NCI-H1417 (cell line): ENCODE measurements at places on chromosomes 12 and 14.

GRCh38 chr14:60968099-60968498 is 12.8 kb downstream of the TRMT5 start:
- DNase-seq, result no peak

DNA sequence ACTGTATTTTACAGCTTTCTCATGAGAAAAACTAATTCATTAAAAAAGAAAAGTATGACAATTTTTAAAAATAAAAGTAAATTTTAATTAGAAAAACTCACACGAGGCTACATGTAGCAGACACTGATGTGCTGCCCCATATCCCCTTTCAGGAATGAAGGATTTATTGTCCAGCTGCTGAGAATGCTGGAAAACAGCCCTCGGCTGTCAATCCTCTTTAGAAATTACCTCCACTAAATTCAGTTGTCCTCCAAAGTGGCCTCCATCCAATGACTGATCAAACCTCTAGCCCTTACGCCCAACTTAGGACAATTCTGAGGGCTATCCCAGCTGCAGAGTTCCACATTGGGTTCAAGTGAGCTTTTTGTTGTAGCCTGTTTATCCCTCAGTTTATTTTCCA is 29.8 kb upstream of the AP4S1 start:
- no peak for DNase-seq

GRCh38 chr14:66085665-66086064 is 400.5 kb upstream of the CCDC196 start:
- no peak for DNase-seq

GRCh38 chr12:72209086-72209485 is 63.1 kb upstream of the TRHDE start:
- DNase-seq, result no peak

- no peak for DNase-seq
Observed at GRCh38 chr12:120402217-120402616, 33.3 kb upstream of the MSI1 start.

- no peak for DNase-seq
Observed at GRCh38 chr14:62093736-62094135, 331.5 kb downstream of the SNAPC1 start.

- no peak for DNase-seq
Observed at GRCh38 chr12:130796985-130797686, 41.9 kb downstream of the STX2 start.

DNA sequence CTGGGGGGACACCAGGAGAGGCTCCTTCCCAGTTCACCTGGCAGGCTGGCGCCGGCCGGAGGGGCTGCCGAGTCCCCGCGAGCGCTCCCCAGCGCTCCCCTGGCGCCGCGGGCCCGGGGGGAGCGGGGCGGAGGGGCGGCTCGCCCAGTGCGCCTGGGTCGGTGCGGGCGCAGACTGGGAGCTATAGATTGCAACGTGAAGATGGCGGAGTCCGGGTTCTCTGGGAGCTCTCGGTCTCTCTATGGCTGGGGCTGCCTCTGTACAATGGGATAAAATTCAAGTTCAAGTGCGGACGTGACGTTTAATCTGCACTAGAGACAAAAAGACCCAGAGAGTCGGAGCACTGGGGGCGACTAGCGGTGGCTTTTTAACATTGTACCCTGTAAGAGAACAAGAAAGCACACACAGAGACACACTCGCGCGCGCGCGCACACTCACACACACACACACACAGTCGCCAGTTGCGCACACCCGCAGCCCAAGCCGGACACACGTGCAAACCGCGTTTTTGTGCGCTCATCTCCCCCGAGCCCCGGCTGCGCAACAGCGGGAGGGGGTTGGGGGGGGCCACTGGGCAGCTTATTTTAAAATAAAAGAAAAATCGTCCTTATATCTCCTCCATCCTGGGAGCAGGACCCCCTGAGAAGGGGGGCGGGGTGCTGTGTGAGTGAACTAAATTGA is at the start of gene BCL11B:
TSS of gene BCL11B (minus strand) at position 247 of the 681 bp plus-strand sequence. CDS start 979 bp downstream, outside the sequence.
- peak; percentile 96 for DNase-seq

DNA sequence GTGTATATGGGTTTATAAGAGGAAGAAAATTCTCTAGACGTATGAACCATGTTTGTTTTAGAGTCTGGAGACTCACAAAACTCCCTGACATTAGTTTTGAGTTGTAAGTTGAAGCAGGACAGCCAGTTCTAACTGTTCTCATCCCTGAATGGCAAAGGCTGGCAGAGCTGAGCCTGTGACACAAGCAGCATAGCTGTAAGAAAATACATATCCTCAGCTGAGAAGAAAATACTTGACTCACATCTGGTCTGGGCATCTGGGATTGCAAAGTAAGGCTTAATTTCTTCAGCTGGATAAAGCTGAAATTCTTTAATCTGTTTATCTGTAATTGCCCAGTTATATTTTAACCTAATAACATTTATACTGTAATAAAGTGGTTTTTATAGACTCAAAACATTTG is 156.3 kb downstream of the PELI2 start:
- no peak for DNase-seq

DNA sequence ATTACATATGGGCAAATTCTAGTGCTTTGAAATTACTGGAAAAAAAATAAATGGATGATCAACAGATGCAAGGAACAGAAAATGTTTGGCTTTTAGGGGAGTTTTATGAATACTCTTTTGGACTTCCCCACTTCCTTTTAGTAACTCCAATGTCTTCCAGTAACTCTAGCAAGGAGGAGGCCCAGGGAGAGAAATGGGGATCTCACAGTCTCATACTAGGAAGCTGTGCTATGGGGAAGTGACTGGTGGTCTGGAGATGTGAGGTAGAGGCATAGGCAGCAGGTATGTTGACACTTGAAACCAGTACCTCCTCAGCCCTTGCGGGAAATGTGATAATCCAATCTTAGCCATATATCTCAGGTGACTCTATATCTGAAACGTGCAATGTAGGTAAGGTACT is 68.1 kb downstream of the CRADD start:
- no peak for DNase-seq

- no peak for DNase-seq
Observed at GRCh38 chr12:118033323-118033722, 16.8 kb downstream of the RFC5 start.

DNA sequence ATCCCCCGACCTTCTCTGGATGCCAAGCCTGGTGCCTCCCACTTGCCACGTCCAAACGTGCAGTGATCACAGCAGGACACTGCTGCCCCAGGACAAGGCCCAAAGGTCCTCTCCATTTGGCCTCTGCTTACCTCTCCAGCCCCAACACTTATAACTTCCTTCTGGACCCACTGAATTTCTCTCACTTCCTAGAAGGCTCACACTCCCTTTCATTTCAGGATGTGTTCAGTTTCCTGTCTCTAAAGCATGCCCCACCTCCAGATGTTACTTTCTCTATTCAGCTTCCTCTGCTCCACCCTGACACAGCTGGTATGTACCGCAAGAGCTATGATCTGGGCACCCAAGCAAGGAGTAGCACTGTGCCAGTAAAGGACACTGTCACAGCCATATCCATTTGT is 33.0 kb downstream of the CDKL1 start:
- no peak for DNase-seq

DNA sequence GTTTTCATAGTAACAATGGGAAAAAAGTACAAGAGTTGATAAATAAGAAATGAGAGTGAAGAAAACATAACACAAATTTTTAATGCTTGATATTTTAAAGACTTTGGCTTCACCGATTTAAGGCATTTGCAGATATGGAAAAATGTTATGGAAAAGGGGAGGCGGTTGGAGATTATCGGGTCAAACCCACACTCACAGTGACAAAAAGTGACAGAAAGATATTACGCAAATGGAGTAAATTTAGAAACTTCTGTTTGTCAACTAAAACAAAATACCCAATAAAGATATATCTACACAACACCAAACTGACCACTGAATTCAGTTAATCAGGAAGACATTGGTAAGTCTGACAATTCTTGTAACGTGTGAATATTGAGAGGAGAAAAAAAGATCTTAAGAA is 2.5 kb downstream of the PPP1R12A start:
- DNase-seq, result no peak

GRCh38 chr12:131363393-131363792 is 347.5 kb upstream of the SFSWAP start:
- no peak for DNase-seq

GRCh38 chr14:34715127-34715863 is 902 bp upstream of the CFL2 start:
- DNase-seq, result no peak

DNA sequence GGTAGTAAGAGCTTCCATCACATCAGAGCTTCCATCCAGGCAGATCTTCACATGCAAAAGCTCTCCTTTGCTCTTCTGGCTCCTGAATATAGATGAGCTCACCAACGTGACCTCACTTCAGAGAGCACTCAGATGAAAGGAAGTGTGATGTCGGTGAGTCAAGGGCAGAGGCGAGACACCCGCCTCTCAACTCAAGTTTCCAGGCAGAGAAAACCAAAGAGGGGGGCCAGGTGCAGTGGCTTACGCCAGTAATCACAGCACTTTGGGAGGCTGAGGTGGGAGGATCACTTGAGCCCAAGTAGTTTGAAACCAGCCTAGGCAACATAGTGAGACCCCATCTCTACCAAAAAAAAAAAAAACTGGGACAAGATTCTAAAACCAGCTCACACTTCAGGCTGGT is 126.9 kb downstream of the DUSP6 start:
- peak; percentile 73 for DNase-seq

DNA sequence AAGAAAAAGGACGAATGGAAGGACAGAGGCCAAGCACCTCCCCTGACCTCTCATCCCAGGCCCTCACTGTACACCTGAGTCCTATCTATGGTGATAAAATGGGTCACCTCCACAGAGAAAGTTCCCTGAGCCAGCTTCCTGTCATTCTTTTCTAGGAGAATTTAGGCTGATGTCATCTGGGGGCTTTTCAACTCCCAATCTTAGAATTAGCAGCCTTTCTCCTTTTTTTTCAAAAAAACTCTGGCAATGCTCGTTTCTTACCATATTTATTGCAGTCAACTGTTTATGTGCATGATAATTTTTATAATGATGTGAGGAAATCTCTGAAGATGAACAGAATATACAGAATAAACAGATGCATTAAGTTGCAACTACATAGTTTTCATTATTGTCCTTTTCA is 177.6 kb downstream of the SNAPC1 start:
- DNase-seq, result no peak

- no peak for DNase-seq
Observed at GRCh38 chr14:94374749-94375260, 13.6 kb downstream of the SERPINA1 start.
